ENCODE measurements at places on chromosomes 2 and 18. TPM values are rescaled to one million over a fixed set of nuclear protein-coding genes. Genes with fewer than 3 reads are reported as not detected.
A peak's percentile ranks its signal among the peaks of the same experiment; 100 is the strongest.

TUBA4B gene
- polyA plus RNA-seq, result 3.1 TPM

B3GNT2 gene
- 33.1 TPM for polyA plus RNA-seq

UBE2E3 gene
- 142 TPM for polyA plus RNA-seq

CFC1 gene
- polyA plus RNA-seq, result 11.2 TPM

KLHL41 gene
- 5.8 TPM for polyA plus RNA-seq

PAX8 gene
- 4.4 TPM for polyA plus RNA-seq

GRCh38 chr2:210611466-210611865 lies 55.1 kb downstream of the CPS1 start:
- DNase-seq, result no peak

GRCh38 chr2:215460682-215461382 lies 25.0 kb upstream of the FN1 start:
- no peak for DNase-seq

DNA sequence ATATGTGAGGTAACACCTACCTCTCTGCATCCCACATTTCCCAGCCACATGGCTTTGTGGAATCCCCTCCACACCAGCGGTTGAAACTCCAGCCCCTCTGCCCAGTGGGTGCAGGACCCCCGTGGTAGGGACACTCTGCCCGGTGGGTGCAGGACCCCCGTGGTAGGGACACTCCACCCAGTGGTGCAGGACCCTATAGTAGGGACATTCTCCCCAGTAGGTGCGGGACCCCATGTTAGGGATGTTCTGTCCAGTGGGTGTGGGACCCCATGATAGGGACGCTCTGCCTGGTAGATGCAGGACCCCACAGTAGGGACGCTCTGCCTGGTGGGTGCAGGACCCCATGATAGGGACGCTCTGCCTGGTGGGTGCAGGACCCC lies 11.5 kb downstream of the COPS9 start:
- no peak for DNase-seq

GRCh38 chr2:121242976-121243375 lies 42.0 kb downstream of the TFCP2L1 start:
- no peak for DNase-seq

DNA sequence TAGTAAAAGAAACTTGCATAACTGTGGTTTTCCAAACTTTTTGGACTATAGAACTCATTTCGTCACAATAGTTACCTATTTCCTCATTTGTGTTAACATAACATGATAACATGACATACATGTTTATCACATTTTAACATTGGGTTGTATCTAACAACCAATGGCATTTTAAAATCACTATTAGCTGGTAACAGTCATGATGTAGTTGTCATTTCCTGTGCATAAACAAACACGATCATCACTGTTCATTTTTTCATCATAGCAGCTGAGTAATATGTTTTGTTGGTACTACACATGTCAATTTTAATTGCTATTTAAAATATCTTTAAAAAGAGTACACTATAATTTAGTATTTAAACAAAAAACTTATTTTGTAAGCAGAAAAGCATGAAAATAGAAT lies 402.4 kb downstream of the SATB2 start:
- no peak for DNase-seq

DNA sequence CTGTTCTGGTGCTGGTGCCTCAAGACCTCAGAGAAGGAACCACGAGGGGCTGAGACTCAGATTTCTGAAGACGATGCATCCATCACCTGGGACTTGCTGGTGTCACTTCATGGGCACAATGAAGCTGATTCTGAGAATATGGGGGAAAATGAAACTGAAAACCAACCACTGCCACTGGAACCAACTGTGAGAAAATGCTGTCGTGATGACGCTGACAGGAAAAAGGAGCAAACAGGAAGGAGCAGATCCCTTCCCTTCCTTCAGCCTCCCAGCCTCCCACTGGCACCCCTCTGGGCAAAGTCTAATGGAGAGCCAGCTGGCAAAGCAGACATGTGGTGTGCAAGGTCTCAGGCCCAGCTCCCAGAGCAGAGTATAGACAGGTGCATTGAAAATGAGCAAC lies 109.7 kb downstream of the FOXI3 start:
- no peak for DNase-seq

GRCh38 chr2:208373460-208374089 lies 33.0 kb upstream of the PTH2R start:
- peak; percentile 40 for DNase-seq

- no peak for DNase-seq
Observed at GRCh38 chr18:38747153-38747552, 1181.6 kb upstream of the CELF4 start.

GRCh38 chr2:229909090-229909489 lies 12.7 kb downstream of the TRIP12 start:
- DNase-seq, result no peak

- no peak for DNase-seq
Observed at GRCh38 chr2:211061612-211062296, 505.4 kb downstream of the CPS1 start.

DNA sequence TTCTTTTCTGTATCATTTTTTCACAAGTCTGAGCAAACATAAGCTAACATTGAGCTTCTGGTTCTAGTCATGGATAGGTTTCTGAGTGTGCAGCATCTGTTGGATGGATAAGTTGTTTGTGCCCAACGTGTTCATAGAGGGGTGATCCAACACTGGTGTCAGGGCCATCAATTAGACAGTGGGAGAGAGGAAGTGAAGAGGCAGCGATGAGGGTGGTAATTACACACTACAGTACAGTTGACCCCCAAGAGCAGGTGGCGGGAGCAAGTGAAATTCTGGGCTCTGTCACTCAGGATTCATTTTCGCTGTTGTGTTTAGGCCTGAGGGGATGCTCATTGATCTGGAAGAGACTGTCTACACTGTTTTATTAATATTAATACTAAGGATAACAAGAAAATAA lies 180.0 kb upstream of the CXCR4 start:
- no peak for DNase-seq

Data from right lung (tissue), 10 donors.